ENCODE measurements at places on chromosomes 12 and 14. TPM values are rescaled to one million over a fixed set of nuclear protein-coding genes. Genes with fewer than 3 reads are reported as not detected.

GRCh38 chr14:53389202-53389601, 236.1 kb upstream of the DDHD1 start:
- DNase-seq = no peak

- no peak for DNase-seq
These were observed 55.2 kb downstream of the PRICKLE1 start for GRCh38 chr12:42534184-42534838.

GRCh38 chr12:75960954-75961661, 70.5 kb downstream of the PHLDA1 start:
- no peak for DNase-seq

NUBPL gene
- 17.2 TPM for polyA plus RNA-seq

GRCh38 chr12:52260361-52261207, 13.9 kb upstream of the KRT86 start:
- DNase-seq = no peak

DNA sequence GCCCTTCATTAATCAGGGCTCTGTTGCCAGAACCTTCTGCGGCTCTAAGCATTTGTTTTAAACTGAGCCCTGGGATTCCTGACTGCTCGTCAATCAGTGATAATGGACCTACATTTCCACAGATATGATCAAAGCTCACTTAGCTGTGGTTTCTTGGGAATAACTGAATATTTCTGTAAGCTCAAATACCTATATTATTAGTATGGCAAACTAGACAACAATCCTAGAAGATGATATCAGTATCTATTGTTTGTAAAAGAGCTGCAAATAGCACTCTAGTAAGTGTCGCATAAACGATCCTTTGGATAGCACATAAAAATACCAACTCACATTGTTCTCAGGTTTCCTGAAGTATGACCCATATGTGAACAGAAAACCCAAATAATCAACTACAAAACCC, 150.4 kb downstream of the PPM1H start:
- DNase-seq = no peak

TXNDC16 gene
- 21.2 TPM for polyA plus RNA-seq

DNA sequence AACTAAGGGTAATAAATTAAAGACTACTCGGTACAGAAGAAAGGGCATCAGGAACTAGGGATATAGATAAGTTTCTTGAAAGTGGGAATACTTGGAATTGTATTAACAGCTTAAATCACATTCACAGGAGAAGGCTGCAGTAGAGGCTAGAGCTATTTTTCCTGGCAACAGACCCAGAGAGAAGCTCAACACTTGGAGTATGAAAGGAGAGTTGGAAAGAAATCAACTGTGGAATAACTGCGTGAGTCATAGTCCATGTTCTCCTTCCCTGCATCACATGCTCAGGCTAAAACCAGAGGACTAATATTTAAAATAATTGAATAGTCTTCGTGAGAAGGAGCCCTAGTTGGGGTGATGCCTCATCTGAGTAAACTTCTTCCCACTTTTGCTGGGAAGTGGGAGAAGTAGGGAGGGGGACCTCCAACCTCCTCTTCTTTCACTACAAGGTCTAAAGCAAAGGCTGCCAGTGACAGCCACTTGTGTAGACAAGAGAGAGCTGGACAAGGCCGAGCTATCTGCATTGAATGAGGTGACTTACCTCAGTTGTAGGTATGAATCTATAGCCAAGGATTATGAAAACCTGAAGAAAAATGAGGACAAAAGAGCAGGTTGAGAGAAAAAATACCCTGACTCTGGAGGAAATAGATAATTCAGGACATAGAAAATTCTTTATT, 32.7 kb downstream of the DYRK2 start:
- DNase-seq = no peak

DNA sequence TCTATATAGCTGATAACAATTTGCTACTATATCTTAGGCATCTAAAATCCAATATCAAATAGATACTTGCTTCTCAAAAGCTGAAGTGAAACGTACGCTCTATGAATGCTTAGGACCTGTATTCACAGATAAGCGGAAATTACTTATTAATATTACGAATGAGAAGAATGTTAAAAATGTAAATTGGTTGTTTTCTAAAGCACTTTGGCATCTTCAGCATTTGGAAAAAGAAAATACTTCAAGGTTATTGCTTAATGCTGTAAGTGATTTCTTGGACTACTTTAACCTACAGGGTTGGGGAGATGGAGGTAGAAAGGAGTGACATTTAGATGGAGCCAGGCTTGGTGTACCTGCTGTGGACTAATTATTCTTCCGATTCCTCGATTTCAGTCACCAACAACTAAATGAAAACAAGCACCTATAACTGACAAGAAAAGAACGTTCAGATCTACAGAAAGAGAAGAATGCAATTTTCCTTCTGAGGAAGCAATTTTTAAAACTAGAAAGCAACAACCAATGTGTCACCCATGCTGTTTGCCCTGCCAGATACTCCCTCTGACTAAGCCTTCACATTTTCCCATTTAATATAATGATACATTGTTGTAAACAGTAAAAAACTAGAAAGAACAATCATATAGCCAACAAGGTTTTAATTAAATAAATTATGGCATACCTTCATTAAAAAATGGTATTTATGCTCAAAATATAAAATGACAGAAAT, 49.3 kb downstream of the SLC25A21 start:
- no peak for DNase-seq

- DNase-seq = no peak
These were observed 34.5 kb downstream of the CMKLR1 start for GRCh38 chr12:108304633-108305032.

DNA sequence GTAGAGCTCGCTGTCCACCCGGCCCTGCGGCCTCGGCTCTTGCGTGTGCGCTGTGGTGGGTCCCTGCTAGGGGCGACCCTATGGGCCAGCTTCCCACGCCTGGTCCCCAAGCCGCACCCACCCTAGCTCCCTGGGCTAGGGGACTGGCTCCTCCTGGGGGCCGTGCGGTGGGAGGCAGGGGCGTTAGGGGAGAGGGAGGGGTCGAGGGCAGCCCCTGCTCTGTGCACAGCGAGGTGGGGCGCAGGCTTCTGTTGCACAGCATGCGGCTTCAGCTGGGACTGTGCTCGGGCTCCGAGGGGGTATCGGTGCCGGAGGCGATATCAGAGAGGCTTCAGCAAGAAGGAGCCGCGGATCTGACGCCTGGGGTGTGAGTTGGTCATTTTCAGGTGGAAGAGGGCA, 86.1 kb downstream of the ALG10 start:
- DNase-seq = no peak

RFLNA gene
- 5.6 TPM for polyA plus RNA-seq

DNA sequence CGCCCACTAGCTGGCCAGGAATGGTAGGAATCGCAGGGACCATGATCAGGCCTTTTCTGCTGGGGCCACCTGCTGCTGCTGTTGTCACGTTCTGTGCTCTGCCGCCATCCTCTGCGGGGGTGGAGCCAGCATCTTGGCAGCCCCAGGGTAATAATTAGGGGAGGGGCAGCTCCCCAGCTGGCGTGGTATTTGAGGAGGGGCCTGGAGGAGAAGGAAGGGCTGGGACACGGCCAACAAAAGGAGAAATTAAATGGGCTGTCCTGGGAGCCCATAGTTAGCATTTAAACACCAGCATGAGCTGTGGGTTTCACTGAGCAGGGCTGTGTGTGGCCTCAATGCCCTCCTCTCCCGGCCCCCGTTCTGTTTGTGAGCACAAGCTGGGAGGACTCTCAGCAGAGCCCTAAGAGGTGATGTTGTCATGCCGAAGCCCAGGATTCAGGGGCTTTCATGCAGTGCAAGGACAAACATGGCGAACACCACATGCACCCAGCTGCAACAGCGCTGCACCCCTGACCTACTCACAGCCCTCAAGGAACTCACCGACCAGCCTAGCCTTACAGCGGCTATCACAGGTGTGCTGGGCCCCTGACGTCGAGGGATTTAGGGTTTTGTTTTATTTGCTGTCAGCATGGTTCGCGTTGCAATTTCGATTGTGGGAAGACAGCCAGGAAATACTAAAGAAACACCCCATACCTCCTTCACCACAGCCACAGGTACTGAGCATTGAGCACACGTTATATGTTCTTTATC, 324.3 kb downstream of the CACNA1C start:
- DNase-seq = no peak

DNA sequence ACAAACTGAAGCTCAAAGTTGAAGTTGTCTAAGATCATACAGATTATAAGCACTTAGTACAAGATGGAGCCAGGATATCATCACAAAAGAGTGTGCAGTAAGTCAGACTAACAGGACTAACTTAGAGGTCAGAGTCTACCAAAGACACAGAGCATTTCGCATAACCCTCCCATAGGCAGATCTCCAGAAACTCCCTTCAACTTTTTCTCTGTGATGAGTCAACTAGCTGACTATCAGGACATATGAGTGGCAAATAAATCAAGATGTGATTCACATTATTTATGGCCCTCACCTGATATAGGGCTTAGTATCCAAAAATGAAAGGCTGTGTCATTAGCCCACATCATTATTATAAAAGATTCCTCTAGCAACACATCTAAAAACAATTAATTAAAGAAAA, 484.6 kb downstream of the GALC start:
- no peak for DNase-seq

DNA sequence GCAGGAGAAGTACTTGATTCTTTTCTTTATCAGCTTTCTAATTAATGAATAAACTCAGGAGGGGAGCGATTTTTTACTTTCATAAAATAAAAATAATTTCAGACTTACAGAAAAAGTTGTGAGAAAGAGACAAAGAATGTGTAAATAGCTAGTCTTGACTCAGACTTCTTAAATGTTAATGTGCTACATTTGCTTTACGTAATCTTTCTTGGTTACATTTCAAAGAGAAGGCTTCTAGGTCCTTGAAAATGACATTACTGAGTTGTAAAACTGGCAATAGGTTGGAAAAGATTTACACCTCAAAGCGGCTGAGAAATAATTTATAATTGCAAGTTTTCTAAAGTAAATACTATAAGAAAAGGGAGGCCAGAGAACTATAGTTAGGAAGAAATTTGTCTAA, 28.6 kb downstream of the GABARAPL1 start:
- no peak for DNase-seq

PLEKHG7 gene
- polyA plus RNA-seq = 0.64 TPM

GRCh38 chr14:81452341-81453133, 52.4 kb upstream of the STON2 start:
- no peak for DNase-seq

- DNase-seq = no peak
These were observed 70.1 kb upstream of the TTC7B start for GRCh38 chr14:90886297-90886815.

AJUBA gene
- polyA plus RNA-seq = 72.8 TPM

DNA sequence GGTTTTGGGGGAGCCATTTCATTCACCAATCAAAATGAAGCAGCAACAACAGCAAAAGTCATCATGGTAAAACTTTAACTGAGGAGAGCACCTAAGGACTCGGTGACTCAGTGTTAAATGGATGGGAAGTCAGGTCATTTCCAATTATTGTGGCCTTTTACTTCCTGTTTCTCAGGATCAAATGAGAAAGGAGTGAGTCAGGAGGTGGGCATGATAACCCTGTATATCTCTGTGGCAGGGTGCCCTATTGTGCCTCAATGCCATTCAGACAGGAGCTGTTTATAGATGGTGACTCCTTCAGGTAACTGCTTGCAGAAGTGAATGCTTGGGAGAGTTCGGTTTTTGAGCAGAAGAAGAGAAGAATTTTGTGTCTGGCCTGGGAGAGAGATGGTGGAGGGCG, 135.5 kb upstream of the CPM start:
- no peak for DNase-seq

- no peak for DNase-seq
These were observed 36.0 kb downstream of the MUCL1 start for GRCh38 chr12:54890339-54890738.

GRCh38 chr14:97025722-97026121, 228.5 kb downstream of the VRK1 start:
- no peak for DNase-seq

DNA sequence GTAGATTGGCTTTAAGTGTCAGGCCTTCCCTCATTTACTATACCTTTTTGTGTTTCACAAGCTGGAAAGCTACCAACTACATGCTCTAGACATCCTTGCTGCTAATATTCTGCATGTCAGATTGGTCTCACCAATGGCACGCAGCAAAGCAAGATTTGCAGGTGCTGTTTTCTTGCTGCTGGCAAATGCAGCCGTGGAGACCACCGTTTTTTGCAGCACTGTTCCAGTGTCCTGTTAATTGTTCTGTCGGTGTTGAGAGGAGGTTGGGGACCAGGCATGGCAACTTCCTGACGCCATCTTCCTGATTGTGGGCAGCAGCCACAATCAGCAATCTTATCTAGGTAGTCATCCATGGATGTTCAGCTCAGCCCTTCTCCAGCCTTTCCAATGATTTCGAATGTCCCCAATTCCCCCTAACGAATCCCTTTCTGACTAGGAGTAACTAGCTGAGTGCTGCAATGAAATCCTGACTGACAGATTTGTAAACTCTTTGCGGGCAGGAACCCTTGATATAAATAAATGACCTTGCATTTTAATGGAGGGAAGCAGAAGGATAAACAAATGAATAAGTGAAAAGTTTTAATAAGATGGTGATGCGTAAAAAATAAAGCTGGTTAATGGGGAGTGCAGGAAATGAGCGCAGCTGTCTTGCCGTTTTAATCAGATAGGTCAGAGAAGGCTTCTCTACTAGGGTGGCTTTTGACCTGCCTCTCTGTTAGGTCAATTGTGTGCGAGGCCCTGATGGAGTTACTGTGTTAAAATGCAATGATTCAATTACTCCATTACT, 574 bp upstream of the CRADD start:
- DNase-seq = no peak

DIO3 gene
- 0.35 TPM for polyA plus RNA-seq

DNA sequence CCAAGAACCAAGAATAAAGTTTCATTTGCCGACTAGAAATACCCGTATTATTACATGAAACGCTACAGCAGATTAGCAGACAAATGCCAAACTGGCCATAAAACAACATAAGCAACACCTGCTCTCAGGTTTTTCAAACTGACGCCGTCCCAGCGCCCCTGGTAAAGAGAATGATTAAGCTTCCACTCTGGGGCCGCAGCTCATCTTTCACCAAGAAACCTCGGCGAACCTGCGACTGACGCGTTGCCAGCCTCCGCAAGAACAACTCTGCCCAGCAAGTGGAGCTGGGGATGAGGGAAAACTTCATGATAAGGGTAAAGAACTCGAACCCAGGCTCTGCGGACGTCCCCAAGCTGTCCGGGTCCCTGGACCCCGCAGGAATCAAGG, 530 bp downstream of the ARL1 start:
- peak; percentile 13 for DNase-seq

CLIP1 gene
- 43.0 TPM for polyA plus RNA-seq

AQP2 gene
- polyA plus RNA-seq = 104 TPM

ASPG gene
- polyA plus RNA-seq = 11.0 TPM

CFAP73 gene
- polyA plus RNA-seq = 1.1 TPM

MSI1 gene
- 18.3 TPM for polyA plus RNA-seq

GRCh38 chr14:71956920-71957563, 24.8 kb downstream of the RGS6 start:
- no peak for DNase-seq

DNA sequence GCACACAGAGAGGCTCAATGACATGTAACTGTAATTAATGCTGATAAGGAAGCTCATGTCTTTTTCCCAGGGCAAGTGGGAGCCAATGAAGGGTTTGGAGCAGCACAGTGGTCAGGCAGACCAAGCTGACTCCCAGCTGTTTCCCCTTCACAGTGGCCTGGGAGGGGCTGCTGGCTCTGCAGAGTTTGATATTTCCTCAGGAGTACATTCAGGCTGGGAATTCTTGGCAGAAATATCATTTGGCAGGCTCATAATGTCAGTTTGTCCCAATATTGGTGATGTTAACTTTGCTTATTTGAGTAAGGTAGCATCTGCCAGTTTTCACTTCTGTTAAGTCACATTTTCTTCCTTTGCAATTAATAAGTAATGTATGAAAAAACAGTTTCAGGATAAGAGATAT, 247.0 kb downstream of the EMP1 start:
- no peak for DNase-seq

- DNase-seq = no peak
These were observed 143.4 kb downstream of the KCNK10 start for GRCh38 chr14:88179716-88180115.

Data from right renal cortex interstitium (tissue), 3 donors.